Thymus (tissue), 14 donors: ENCODE measurements at places on chromosomes 2 and 18. TPM values are rescaled to one million over a fixed set of nuclear protein-coding genes. Genes with fewer than 3 reads are reported as not detected.

ST6GAL2 gene
- total RNA-seq: 0.94 TPM

GAL3ST2 gene
- 0.09 TPM for total RNA-seq

MARCO gene
- total RNA-seq: 4.2 TPM

UGT1A10 gene
- total RNA-seq: 0.09 TPM

GCG gene
- total RNA-seq: 1.7 TPM

COX7A2L gene
- 128 TPM for total RNA-seq

CCDC142 gene
- total RNA-seq: 9.1 TPM

FAP gene
- 1.5 TPM for total RNA-seq

INSIG2 gene
- 18.3 TPM for total RNA-seq

SERPINB7 gene
- total RNA-seq: 1.4 TPM

AKAIN1 gene
- 0.14 TPM for total RNA-seq

NTSR2 gene
- total RNA-seq: not detected

CYP27C1 gene
- total RNA-seq: 0.05 TPM

GALNT1 gene
- 44.8 TPM for total RNA-seq

MOB4 gene
- total RNA-seq: 36.7 TPM

DOK6 gene
- total RNA-seq: 0.57 TPM

SAG gene
- 0.61 TPM for total RNA-seq

DIPK1C gene
- 0.42 TPM for total RNA-seq

MOCOS gene
- 0.19 TPM for total RNA-seq

RASGRP3 gene
- 6.5 TPM for total RNA-seq

CHN1 gene
- total RNA-seq: 3.1 TPM

UBXN4 gene
- 64.4 TPM for total RNA-seq

TMEM178A gene
- 0.66 TPM for total RNA-seq

CD302 gene
- total RNA-seq: 4.6 TPM

NT5DC4 gene
- 0.85 TPM for total RNA-seq

GNLY gene
- total RNA-seq: 1.7 TPM

ELOA2 gene
- not detected for total RNA-seq

MOGAT1 gene
- not detected for total RNA-seq

ZNF396 gene
- 1.7 TPM for total RNA-seq

VSNL1 gene
- 0.47 TPM for total RNA-seq

TMEM200C gene
- total RNA-seq: 0.19 TPM

SCN3A gene
- 5.9 TPM for total RNA-seq

PECR gene
- total RNA-seq: 10.1 TPM

NT5C1B gene
- total RNA-seq: not detected

ADRA2B gene
- 0.28 TPM for total RNA-seq

CCBE1 gene
- total RNA-seq: 0.33 TPM

SOWAHC gene
- 7.3 TPM for total RNA-seq

AQP12A gene
- not detected for total RNA-seq

ALPP gene
- total RNA-seq: 0.09 TPM

MEP1B gene
- 0.19 TPM for total RNA-seq

HOXD1 gene
- 0.09 TPM for total RNA-seq

RAB6C gene
- 0.05 TPM for total RNA-seq

CCDC178 gene
- 0.24 TPM for total RNA-seq

PROM2 gene
- 2.3 TPM for total RNA-seq

ANKRD30BL gene
- 0.19 TPM for total RNA-seq

MDH1 gene
- total RNA-seq: 284 TPM

TTC21B gene
- 19.5 TPM for total RNA-seq

LRRC30 gene
- total RNA-seq: 0.14 TPM

OR6B2 gene
- total RNA-seq: not detected

PRSS56 gene
- total RNA-seq: 0.19 TPM

GKN1 gene
- total RNA-seq: 1.4 TPM

OST4 gene
- 388 TPM for total RNA-seq

ROCK2 gene
- 12.7 TPM for total RNA-seq
